RPMI7951 (cell line): ENCODE measurements at places on chromosomes 3 and 15. TPM values are rescaled to one million over a fixed set of nuclear protein-coding genes. Genes with fewer than 3 reads are reported as not detected.

Gene PLCL2
- total RNA-seq, result 0.12 TPM in 1 of 2 replicates, not detected in the other

Gene PRSS50
- not detected in 2 replicates for total RNA-seq

Gene SLC26A6
- 32.3 and 35.1 TPM in 2 replicates for total RNA-seq

Gene LIPC
- not detected in 2 replicates for total RNA-seq

GRCh38 chr3:146026547-146026946, 134.4 kb downstream of the PLOD2 start:
- no peak for DNase-seq

- no peak for DNase-seq
Observed at GRCh38 chr3:177629276-177629675, 432.0 kb upstream of the TBL1XR1 start.

GRCh38 chr3:15528854-15529537, 7.5 kb upstream of the COLQ start:
- DNase-seq, result no peak

GRCh38 chr15:82165948-82166376, 96.6 kb downstream of the EFL1 start:
- no peak for DNase-seq

DNA sequence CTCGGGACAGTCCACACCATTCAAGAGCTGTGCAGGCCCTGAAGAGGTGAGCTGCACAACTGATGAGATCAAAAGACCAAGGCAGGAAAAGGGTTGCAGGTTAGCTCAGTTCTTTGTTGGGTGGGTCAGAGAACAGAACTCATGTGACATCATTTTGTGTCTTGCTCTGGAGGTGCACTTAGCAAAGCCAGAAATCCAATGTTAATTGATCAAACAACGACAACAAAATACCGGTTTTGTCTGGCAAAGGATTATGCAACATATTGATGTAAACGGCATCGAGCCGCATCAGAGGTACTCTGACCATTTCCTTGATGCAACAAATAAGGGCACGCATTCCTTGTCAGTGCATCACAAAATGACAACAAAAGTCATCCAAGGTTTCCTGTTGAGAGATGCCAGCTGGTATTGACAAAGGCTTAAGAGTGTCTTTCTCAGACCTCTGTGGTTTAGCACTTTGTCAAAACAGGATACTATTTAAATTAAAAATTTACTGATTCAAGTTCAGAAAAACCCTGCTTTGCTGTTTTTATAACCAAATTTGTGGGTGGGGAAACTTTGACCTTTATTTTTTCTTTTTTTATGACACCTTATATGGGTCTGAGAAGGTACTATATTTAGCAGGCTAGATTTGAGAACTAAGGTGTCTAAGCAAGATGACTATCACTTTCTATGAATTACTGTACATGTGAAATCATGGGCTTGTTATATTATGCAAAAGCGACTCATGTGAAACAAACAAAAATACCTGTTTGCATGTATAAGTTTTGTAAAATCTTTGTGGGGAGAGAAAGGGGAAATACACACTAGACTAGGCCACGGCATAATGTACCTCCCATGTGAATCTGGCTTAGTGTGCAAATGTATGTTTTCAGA, 496.1 kb downstream of the FOXP1 start:
- peak; percentile 63 for DNase-seq

- no peak for DNase-seq
Observed at GRCh38 chr3:117105686-117106085, 396.1 kb downstream of the TUSC7 start.

DNA sequence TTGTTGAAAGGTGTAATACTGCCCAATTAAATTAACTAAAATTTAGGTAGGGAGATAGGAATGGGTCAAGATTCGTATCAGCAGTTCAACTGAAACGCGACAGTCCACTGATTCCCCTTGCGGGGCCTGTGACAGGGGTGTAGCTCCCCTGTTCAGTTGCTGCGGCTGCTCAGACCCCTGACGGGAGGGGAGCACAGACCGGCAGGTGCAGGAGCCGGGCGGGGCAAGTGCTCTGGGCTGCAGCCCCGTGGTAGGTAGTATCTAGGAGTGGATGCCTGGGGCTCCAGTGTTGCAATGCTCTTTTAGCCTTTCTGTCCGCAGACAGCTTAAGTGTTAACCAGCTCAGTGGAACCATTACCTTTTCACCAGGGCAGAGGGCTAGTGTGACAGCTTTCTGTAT, 164.9 kb downstream of the ROBO2 start:
- DNase-seq, result no peak

DNA sequence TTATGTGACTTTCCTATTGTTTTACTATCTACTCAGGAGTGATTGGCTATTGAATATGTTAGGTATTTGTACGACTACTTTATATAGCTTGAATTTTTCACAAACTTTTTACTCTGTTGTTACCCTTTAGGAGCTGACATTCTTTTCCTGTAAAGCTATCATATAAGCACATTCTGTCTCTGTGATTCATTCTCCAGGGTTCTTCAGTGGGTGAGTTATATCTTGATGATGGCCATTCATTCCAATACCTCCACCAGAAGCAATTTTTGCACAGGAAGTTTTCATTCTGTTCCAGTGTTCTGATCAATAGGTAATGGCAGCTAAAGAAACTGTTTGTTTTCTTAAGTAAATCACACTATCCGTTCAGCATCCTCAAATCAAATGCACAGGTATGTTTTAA, 10.1 kb upstream of the CAPN3 start:
- no peak for DNase-seq

- DNase-seq, result no peak
Observed at GRCh38 chr3:151476344-151477018, 15.6 kb upstream of the IGSF10 start.

DNA sequence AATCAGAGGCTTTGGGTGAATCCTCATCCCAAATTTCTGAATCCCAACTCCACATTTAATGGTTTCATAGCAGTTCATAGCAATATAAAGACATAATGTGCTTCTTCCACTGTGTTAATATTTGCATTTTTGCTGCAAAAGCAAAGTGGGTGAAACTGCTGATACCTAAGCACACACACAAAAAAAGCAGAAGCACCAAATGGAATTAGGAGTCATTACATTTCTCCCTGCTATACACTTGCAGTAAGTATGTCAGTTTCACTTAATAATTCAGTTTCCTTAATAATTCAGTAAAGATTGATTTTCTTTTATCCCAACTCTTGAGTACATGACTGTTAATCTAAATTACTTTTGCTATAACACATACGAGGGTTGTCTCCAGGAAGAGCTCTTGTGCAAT, 48.9 kb upstream of the ALCAM start:
- no peak for DNase-seq

DNA sequence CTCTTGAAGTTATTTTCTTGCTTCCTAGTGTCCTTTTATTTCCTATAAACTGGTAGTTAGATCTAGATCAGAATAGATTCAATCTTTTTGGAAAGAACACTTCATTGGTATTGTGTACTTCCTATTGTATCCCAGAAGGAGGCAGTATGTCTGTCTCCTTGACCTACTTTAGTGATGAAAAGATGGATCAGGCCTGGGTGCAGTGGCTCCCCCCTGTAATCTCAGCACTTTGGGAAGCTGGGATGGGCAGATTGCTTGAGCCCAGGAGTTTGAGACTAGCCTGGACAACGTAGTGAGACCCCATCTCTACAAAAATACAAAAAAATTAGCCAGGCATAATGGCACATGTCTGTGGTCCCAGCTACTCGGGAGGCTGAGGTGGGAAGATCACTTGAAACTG, 12.0 kb downstream of the BSN start:
- DNase-seq, result peak; percentile 9

DNA sequence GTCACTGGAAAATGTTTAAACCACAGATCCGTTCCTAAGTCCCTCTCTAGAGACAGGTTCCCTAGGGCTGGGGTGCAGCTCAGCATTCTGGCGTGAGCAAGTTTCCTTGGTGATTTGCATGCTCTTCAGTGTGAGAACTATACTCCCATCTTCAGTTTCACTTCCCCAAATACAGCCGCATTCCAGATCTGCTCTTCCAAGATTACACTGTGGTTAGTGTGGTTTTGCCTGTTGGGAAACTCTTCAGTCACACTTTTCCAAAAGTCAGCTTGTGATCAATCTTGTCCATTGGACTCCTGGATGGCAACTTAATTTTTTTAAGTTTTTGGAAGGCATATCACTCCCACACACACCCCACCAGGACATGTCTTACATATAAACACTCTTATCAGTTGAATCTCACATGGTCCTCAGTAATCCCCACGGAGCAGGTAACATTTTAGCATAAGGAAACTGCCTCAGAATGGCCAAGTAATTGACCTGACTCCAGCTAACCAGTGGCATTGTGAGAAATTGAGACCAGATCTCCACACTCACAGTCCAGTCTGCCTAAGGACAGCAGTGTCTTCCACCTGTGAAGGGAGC, 33.5 kb upstream of the PTPN23 start:
- DNase-seq, result peak; percentile 84
